ENCODE measurements at places on chromosomes 13 and 19.

GRCh38 chr19:11125994-11126685 is 29.4 kb downstream of the SPC24 start:
- peak; percentile 82 for DNase-seq

DNA sequence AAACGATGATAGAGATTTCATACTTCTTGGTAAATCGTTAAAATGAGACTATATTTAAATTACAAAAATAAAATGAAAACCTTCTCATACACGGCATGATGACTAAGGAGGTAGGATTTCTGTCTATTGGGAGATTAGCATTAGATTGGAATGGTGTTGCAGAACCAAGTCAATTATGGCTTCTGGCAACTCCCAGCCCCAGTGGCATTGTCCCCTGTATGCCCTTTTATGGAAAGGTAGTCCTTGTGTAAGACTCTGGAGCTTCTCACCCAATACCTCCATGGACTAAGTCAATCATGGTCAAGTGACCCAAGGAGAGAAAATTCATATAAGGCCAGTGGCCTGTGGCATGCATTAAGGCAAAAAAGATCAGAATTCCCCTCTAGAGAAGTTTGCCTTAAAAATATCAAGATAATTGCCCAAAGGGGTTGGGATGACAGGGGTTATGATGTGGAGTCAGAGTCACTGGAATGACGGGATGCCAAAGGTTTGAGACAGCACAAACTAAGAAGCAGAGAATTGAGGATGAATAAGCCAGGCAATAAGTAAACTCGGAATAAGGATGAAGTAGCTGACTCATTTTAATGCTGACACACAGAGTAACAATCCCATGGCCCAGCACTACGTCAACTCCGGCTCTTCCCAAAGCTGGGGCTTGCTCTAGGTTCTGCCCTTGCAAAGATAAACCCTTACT is 57.8 kb upstream of the POSTN start:
- no peak for DNase-seq

DNA sequence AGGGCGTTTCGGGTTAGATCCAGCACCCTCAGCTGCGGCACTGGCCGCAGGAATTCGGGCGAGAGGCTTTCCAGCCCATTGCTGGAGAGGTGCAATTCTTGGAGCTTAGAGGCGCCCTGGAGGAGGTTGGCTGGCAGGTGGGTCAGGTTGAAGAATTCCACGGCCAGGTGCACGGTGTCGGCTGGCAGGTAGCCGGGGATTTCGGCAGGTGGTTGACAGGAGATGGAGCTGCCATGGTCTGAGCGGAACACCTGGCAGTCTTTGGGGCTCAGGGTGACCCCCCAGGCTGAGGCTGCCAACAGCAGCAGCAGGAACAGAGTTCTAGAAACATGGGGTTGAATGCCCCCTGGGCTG is 1.3 kb downstream of the LRG1 start:
- no peak for DNase-seq

DNA sequence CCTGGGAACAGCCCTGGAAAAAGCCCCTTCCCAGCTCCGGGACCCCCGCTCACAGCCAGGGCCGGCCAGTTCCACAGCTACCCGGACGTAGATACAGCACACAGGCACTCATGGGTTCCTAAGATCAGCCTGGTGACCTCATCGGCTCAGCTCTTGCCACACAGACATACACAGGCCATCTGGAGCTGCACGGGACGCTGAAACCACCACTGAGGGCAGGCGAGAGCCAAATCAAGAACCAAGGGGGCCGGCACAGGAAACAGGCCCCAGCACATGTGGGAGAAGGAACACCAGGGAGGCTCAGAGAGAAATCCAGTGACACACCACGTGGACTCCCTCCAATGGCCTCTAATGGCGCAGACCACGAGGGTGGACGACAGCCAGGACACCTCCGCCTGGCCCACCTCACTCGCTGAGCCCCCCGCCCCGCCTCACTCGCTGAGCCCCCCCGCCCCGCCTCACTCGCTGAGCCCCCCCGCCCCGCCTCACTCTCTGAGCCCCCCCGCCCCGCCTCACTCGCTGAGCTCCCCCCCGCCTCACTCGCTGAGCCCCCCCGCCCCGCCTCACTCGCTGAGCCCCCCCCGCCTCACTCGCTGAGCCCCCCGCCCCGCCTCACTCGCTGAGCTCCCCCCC is 69.7 kb upstream of the C13orf46 start:
- DNase-seq, result peak; percentile 49

- peak; percentile 47 for DNase-seq
Measured at GRCh38 chr19:46404055-46404752, 9.2 kb downstream of the CCDC8 start.

GRCh38 chr13:49428041-49428763 is 15.7 kb downstream of the CAB39L start:
- no peak for DNase-seq

DNA sequence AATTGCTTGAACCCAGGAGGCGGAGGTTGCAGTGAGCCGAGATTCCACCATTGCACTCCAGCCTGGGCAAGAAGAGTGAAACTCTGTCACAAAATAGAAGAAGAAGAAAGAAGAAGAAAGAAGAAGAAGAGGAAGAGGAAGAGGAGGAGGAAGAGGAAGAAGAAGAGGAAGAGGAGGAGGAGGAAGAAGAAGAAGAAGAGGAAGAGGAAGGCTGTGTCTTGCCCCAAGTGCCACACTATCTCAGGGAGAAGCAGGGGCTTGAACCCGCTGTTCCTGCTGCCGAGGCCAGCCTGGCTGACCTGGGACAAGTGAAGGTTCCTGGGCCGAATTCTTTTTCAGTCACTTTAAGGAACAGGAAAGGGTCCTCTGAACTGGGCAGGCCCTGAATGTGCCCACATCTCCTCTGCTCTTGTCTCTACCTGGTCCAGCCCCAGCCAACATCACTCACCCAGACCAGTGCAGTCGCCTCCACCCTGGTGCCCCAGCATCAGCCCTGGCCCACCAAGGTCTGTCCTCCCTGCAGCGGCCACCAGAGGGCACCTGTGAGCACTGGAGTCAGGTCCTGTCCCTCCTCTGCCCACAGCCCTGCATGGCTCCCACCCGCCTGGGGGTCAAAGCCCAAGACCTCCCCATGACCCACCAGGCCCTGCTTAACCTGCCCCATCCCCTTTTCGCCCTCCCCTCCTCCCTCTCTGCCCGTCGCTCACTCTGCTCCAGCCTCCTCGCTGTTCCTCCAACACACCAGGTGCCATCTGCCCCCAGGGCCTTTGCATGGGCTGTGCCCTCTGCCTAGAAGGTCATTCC is 20.0 kb downstream of the TICAM1 start:
- DNase-seq, result peak; percentile 75

- no peak for DNase-seq
Measured at GRCh38 chr13:20772401-20773131, 1.2 kb downstream of the EEF1AKMT1 start.

DNA sequence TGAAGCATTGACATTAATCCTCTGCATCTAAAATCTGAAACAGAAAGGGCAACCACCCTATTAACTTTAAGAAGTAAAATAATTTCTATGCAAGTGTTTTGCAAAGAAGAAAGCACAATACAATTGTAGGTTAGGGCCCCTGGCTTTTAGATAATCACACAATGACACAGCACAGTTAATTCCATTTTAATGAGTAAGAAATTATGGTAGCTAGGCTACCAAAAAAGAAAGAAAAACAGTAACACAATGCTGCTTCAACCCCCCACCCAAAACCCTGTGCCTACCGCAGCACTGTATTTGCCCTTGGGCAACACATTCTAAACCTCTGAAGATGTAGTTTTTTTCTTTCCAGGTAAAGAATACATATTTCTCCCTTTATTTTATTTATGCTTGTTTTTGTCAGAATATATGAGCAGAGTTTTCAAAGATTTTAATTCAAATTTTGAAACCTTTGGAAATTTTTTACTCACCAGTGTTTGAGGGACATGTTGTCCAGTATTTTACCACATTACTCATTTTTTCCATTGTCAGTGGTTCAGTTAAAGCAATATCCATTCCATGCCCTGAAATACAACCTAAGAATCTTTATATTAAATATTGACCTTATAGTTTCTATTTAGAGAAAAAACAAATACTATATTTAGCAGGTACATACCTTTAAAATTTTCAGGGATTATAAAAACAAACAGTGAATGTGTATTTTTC is 21.1 kb downstream of the SOHLH2 start:
- no peak for DNase-seq

DNA sequence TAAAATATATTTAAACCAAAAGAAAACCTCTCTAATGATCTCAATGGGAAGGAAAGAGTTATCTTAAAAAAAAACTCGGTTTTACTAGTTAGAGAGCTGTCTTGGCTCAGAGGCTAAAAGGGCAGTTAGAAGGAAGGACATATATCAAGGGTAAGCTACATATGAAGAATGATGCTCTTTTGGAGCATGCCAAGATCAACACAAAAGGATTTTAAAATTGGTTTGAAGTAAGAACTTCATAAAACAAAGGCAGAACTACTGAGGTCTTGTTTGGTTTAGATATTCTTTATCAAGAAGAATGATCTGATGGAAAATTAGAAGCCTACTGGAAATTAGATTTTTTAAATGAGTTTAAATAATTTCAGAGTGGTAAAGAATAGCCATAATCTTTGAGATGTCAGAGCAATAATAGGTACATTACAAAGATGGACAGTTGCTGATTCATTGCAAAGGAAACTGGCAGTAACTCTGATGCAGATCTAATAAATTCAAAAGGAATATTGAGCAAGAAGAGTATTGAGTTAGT is 39.4 kb upstream of the LMO7 start:
- DNase-seq, result no peak

DNA sequence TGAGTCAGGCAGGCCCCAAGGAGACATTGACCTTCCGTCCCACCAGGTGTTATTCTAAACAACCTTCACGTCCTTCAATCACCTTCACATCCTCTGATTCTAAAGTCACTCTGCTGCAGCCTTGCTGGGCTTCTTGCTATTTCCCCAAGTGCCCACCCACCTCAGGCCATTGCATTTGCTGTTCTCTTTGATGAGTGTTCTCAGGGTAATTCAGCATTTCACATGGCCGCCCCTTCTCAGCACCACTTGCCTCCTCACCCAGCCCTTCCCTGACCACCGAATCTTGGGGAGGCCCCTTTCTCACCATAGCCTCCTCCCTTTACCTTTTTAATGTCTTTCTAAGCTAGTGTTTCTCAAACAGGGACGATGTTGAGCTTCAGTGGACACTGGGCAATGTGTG is 4.6 kb downstream of the ZNF805 start:
- no peak for DNase-seq

DNA sequence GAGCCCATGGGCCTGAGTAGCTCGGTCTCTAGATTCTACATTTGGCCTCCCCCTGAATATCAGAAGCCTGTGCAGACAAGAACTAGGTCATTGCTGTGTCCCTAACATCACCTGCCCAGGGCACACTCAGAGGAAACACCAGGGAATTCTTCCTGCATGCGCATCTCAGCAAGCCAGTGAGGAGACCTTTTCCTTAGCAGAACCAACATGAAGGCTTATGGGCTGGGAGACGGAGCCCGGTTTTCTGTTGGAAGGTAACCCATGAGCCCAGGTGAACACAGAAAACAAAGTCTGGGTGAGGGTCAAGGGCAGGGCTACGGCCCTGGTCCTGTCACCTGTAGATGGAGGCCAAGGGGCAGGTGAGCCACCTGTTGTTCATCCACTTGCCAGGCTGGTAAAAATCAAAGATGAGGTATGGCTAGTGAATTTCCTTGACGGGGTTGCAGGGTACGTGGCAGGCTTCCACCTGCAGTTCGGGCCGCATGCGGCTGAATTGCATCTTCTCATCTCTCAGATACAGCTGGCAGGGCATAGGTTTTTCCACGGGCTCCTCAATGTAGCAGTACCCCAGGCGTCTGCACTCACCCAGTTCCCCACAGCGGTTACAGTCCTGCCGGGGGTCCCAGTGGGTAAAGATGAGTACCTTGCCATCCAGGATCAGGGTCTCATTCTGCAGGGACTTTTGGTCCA is 3.6 kb upstream of the FAM187B start:
- no peak for DNase-seq

DNA sequence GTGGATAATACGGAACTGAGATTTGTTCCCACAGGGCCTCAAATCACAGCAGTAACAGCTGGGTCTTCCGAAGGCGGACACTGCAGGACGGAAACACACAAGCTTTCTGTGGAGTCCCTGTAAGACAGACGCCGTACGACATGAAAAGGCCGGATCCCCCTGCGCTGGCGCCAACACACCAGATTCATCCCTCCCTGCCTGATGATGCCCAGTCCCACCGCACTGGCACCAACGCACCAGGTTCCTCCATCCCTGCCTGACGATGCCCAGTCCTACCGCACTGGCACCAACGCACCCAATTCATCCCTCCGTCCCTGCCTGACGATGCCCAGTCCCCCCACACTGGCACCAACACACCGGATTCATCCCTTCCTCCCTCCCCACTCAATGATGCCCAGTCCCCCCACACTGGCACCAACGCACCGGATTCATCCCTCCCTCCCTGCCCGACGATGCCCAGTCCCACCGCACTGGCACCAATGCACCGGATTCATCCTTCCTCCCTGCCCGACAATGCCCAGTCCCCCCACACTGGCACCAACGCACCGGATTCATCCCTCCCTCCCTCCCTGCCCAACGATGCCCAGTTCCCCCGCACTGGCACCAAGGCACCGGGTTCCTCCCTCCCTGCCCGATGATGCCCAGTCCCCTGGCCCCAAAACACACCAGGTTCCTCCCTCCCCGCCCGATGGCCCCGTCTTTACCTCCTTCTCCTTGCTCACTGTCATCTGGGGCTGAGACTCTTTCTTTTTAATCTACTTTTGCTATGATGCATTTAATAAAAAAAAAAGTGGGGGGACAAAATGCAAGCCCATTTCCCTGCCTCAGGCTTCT is 55.1 kb downstream of the RASA3 start:
- peak; percentile 9 for DNase-seq

GRCh38 chr19:13693889-13694288 is 70.4 kb upstream of the MRI1 start:
- no peak for DNase-seq

GRCh38 chr19:6060600-6061375 is 49.5 kb downstream of the RFX2 start:
- no peak for DNase-seq

DNA sequence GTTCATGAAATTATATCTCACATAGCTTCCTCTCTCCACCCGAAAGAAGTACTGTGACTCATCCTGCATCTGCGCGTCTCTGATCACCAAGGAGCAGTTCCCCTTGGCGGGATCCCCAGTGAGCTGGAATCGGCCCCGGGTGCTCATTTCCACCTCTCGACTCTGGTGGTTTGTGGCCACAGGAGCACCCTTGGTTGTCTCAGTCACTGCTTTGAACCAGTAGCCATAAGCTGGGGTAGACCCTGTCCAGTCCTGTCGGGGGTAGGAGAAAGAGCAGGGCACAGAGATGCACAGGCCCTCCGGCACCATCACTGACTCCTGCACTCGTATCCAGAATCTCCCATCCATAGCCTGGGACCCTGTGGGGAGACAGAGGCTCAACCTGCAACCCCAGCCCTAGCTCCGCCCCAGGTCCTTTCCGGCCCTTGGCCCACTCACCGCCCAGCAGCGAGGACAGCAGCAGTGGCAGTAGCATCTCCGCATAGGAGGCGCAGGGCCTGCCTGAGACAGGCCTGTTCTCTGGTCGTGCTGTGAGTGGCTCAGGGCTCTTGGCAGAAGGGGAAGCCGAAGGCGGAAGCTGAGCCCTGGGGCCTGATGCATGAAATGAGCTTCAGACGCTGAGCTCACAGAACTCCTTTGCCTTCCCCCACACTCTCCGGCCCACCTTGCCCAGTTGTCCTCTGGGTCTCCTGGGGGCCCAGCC is at the start of gene SIGLEC10:
SIGLEC10 (minus strand) TSS at position 536 of the 703 bp plus-strand sequence; CDS start at position 475, 61 bp downstream.
- DNase-seq, result no peak

Measured in tibial nerve (tissue), 4 donors.